ENCODE measurements at places on chromosomes 6 and 20. TPM values are rescaled to one million over a fixed set of nuclear protein-coding genes. Genes with fewer than 3 reads are reported as not detected.

PSMB9 gene
- total RNA-seq, result 10.9 TPM

FAM209A gene
- total RNA-seq, result not detected

IL20RA gene
- total RNA-seq, result 0.12 TPM

HLA-DRB1 gene
- total RNA-seq, result 24.0 TPM

MUC22 gene
- total RNA-seq, result not detected

GRCh38 chr6:170222498-170223471, 68.1 kb downstream of the DLL1 start:
- DNase-seq, result no peak

- DNase-seq, result no peak
Measured at GRCh38 chr6:42300185-42300584, 82.5 kb upstream of the MRPS10 start.

GRCh38 chr6:149268146-149268545, 49.4 kb upstream of the TAB2 start:
- DNase-seq, result no peak

DNA sequence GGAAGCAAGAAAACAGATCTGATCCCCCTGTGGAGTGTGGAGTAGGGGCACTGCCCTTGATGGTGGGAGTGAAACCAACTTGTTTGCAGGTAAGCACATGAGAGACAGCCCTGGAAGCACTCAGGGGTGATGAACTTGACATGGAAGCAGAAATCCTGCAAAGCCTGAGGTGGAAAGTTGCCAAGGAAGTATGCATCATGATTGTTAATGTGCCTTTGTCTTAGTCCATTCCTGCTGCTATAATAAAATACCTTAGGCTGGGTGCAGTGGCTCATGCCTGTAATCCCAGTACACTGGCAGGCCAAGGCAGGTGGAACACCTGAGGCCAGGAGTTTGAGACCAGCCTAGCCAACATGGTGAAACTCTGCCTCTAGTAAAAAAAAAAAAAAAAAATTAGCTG, 40.2 kb upstream of the IFNGR1 start:
- no peak for DNase-seq

Data from right atrium auricular region (tissue), 2 donors.